ENCODE measurements at places on chromosomes 3 and 15.

GRCh38 chr15:51065781-51066180 lies 28.9 kb downstream of the TNFAIP8L3 start:
- DNase-seq, result no peak

DNA sequence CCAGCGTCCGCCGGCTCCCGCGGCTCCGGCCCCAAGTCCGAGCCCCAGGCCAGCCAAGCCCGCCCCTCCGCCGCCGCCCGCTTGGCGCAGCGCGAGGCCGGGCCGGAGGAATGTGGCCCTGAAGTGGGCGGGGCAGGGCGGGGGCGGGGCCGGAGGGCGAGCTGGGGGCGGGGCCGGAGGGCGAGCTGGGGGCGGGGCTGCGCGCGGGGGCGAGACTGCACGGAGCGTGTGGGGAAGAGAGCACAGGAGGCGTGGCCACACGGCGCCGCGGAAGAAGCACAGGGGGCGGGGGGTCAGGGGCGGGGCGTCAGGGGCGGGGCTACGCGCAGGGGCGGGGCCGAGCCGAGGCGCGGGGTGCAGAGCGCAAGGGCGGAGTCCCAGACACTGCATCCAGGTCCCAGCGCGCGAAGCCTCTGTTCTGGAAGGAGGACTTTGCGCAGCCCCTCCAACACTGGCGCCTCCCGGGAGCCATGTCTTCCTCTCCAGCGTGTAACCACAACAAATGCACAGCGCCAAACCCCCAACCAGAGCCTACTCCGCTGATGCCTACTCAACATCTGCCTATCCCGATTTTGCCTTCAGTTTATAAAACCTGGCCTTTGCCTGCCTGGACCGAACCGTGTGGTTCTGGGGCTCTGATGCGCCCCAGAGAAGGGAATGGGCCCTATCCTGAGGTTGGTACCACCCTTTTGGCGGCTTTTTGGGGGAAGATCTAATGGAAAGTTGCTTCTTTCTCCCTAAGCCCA lies 105.5 kb downstream of the IQSEC1 start:
- DNase-seq, result peak; percentile 85

GRCh38 chr3:48623851-48624547 lies 2.4 kb upstream of the TMEM89 start:
- no peak for DNase-seq

GRCh38 chr3:55362210-55362960 lies 124.7 kb downstream of the WNT5A start:
- DNase-seq, result no peak

- no peak for DNase-seq
These were observed 123.2 kb upstream of the TUSC7 start for GRCh38 chr3:116586285-116586944.

- DNase-seq, result no peak
These were observed 16.6 kb downstream of the LYSMD4 start for GRCh38 chr15:99716540-99717095.

DNA sequence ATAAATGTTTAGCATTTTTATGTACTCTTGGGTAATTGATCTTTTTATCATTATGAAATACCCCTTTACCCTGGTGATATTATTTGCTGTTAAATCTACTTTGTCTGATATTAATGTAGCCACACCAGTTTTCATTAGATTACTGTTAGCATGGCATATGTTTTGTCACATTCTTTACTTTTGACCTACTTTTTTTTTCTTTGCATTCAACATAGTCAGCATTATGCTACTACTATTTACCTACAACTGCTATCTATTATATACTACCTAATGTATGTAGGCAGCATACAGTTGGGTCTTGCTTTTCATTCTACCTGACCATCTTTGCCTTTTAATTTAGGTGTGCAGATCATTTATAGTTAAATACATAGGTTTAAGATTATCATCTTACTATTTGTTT lies 1429.6 kb upstream of the ALCAM start:
- no peak for DNase-seq

- DNase-seq, result no peak
These were observed 36.2 kb downstream of the FAM174B start for GRCh38 chr15:92619145-92620101.

DNA sequence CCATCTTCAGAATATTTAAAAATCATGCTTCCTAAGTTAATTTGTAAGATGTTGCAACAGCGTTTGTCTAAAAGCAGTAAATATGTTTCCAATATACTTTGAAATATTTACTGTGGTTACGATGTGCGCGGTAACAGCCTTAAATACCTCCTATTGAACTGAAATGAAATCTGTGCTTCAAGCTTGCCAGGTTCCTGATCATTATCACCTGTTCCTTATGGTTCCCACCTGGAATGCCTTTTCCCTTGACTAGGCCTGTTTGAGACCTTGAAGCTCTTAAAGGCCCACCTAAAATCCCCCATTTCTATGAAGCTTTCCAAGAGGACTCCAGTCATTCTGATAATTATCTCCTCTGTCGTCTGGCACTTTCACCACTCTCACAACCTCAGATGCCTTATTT lies 146.7 kb downstream of the NAALADL2 start:
- DNase-seq, result no peak

DNA sequence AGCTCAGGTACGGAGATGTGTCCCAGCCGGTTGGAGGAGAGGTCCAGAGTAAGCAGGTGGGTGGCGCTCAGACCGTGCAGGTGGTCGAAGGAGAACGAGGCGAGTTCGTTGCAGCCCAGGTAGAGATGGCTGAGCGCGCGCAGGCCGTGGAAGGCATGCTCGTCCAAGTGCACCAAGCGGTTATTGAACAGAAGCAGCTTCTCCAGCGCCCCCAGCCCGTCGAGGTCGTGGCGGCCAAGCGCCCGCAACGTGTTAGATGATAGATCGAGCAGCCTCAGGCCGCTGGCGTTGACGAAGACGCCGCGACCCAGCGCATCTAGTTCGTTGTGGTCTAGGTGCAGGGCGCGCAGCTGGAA lies 648 bp downstream of the AMIGO3 start:
- DNase-seq, result no peak

DNA sequence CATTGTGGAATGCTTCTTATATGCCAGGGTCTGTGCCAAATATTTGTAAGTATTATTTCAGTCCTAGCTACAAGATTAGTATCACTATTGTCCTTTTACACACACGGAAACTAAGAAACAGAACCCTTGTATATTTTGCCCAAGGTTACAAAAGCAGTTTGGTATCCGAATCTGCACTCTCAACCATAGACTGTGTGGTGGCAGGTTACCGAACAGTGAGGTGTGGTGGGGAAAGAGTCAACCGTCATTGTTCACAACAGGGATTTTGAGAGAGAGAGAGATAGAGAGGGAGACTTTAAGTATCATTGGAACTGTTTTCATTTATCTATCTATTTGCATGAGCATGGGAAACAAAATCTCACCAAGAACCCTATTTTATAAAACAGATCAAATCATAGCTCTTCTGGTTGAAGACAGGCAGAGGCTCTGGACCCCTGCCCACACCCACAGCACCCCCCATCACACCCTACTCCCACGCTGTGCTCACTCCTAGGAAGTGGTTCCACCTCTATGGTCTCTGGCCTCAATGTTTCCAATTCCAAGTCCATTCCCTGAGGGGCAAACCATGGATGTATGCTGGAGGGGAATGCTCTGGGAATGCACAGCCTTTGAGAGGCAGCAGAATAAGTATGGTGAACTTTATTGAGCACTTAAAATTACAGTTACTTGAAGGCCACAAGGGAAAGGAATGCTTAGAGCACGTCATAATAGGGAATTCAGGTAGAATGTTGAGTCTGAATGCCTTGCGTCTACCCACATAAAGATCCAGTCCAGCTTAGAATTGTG lies 69.0 kb downstream of the ARHGAP31 start:
- no peak for DNase-seq

GRCh38 chr15:101248274-101248673 lies 3.6 kb downstream of the CHSY1 start:
- DNase-seq, result no peak

GRCh38 chr15:69060041-69060481 lies 45.6 kb downstream of the NOX5 start:
- DNase-seq, result no peak

DNA sequence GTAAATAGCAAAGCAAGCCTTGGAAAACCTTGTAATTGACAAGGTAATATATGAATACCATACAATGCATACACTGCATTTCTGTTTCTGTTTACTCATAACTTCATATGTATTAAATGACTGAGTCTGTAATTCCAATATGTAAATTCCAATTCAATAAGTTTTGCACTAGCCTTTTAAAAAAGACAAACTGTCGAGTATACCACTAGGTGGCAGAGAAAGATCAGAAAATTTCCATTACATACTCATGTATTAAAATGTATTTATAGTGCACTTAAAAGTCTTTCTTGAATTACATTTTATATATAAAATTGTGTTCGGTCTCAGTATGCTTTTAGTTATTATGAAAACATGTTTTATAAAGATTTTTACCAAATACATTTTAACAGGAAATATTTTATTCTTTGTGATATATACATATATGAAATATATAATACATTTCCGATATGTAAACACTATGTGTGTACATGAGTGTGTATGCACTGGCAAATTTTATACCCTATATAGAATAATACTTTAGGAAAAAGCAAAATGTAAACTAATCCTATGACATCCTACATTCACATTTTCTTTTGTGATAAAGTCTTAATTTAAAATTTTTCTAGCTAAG lies 216.8 kb downstream of the VGLL3 start:
- no peak for DNase-seq

- peak; percentile 52 for DNase-seq
These were observed 585 bp downstream of the SLCO3A1 start for GRCh38 chr15:91853948-91854638.

DNA sequence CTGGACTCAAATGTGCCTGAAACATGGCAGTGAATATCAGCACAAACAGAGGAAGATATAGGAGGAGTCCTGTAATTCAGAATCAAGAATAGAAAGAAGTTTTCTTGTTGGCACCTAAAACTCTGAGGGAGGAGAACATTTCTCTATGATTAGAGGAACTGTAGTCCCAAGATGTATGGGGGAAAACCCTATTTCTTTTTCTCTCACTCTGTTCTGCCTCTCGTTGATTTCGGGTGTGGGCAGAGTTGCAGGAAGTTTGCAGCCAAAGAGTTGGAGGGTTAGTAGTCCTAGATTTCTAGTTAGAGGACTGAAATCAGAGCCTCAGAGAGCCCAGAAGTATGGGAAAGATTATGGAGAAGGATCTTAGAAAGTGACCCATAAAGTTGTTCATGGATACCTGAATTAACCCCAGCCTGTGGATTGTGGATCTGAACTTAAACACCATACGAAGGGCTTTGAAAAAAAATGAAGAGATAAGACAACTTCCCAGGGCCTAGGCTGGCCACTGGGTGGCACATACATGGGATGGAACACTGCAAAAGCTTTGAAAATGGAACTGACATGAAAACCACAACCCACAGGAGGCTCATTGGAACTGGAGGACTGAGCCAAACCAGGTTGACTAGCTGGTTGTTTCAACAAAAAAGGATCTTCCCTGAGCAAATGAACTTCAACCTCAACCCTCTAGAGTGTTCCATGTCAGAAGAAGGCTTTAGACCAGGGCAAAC lies 34.6 kb downstream of the FMN1 start:
- DNase-seq, result no peak

DNA sequence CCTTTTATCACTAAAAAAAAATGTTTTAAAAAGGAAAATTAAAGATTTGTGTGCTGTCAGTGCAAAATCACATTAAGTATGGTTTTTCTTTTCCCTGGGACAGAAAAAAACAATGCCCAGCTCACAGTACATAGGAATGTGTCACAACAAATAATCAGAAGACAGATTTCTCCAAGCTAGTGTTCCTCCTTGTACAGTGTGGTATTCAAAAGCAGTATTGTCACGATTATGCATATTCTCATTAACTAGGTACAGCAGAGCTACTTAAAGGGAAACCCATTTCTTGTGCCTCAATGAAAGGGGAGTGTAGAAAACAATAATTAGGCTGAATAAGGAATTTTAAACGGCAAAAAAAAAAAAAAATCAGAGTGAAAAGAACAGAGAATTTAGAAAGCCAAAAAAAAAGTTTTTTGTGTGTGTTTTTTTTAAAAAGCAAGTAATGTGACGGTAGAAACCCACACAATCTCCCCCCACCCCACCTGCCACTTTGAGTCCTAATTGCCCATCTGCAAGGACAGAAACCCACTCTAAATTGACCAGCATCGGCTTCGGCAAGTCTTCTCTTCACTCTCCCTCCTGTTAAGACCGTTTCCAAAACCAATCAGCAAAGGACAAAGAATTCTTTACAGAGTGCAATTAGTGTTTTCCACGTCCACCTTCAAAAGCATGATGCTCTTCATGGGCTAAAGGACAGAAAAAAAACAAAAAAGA lies 41.0 kb downstream of the EIF4E3 start:
- DNase-seq, result no peak

DNA sequence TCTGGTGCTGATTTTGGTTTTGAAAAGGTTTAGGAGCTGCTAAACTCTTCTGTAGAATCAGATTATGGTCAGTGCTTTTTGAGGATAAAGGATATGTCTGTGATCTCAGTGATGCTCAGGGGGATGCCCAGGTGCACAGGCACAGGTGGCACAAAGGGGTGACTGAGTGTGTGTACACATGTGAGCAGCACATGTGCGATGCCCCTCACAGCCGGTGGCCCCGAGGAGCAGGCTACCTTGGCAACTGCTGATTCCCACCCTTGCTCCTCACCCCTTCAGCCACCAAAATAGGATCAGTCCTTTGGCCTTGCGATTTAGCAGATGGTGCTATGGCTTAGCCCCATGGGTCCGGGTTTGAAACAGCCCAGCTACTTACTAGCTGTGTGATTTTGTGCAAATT lies 51.1 kb downstream of the POMGNT2 start:
- DNase-seq, result no peak

DNA sequence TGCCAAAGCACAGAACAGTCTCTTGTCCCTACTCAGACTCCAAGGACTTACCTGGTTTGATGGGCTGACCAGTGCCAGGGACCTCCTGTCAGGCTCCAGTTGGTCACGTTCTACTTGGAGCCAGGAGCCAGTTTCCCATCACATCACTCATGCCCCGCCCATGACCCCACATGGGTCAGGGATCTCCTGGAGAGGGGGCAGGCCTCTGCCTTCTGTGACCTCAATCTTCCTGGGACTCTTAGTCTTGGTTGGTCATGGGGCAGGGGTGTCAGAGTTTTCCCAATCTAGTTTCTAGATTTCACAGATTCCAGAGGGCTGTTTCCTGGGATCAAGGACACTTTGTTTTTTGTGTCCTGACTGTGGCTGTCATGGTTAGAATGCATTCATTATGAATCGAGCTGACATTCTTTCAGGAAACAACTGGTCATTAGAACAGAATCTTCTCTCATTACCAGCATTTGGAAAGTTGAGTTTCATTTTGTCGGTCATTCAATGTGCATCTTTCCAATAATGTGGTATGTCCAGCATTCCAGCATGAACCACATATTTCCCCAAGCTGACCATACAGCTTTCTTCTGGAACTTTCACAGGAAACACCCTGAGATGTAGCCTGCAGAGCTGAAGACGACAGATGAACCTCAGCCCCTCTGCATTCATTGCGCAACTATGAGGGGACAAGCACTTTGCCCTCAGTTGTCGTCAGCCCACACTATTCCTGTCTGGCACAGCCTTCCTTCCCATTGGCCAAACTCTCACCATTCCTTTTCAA lies 19.8 kb downstream of the CYP19A1 start:
- no peak for DNase-seq

- DNase-seq, result no peak
These were observed 23.2 kb downstream of the MELTF start for GRCh38 chr3:197006446-197006845.

GRCh38 chr3:178295292-178295912 lies 240.8 kb upstream of the KCNMB2 start:
- DNase-seq, result no peak

Measured in stimulated activated naive CD8-positive, alpha-beta T cell treated with anti-CD3 and anti-CD28 coated beads, Interleukin-15, amount 100 ng/mL, for 72 hours (primary cell).